ENCODE measurements at places on chromosomes 7 and 10. TPM values are rescaled to one million over a fixed set of nuclear protein-coding genes. Genes with fewer than 3 reads are reported as not detected.

DNA sequence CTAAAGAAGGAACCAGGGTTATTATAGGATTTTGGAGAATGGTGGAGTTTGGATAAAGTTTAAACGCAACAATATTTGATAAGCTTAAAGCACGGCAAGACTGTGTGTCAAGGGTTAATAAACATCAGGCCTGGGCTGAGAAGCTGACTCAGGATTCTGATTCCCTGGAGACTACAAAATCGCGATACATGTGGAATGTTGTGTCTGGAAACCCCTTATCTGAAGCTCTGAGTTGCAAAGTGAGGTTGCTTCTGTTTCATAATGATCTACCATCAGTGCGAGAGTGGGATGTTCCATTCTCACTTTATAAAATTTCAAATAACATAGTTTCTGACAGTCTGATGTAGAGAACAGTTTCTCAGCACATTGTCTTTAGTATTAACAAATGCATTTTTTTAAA, 7.8 kb downstream of the C1GALT1 start:
- DNase-seq: no peak

DNA sequence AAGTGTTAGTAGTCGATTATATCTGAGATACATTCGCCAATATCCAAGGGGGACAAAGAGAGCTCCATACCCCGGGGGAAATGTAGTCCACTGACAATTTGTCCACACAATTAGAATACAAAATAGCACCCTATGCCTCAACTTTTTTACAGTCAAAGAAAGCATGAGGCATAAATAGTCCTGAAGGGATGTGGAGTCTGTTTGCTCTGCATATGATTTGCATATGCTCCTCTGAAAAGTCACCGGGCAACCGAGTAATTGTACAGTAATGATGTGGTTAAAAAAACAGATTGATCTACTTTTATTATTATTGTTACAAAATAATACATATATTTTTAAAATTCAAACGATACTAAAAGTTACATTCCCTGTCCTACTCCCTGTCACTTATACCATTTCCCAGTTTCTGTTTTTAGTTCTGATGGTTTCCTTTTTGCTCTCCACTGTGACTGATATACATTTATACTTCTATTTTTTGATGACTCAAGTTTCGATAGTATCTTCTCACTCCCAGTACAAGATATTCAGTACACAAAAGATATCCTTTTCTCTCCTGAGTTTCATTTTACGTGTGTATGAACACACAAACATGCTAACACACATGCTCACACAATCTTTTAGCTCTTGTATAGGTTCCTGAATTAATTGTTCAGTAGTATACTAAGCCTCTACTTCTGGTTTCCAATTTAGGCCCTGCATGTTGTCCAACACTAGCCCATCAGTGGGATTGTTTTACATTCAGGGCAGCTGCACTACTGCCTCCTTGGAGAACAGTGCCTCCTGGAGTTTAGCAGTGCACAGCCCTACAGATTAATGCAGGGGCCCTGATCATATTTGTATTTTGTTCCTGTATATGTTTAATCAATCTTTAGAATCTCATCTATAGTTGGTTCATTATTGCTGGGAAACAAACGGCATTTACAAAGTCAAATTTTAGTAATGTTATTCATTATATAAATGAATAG, 130.9 kb downstream of the TES start:
- no peak for DNase-seq

DNA sequence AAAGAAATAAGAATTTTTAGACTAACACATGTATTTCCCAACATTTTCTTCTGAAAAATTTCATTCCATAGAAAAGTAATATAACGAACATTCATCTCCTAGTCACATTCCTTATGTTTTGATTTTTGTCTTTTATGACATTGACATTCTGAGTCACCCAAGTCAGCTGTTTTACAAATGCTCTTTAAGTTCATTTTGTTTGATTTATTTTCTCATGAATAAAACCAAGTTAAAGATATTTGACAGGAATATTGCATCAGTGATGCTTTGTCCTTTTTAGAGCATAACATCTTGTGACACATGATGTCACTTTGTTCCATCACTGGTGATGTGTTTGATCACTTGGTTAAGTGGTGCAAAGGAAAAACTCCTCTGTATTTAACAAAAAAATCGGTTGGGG, 48.4 kb downstream of the HGF start:
- DNase-seq: no peak

DNA sequence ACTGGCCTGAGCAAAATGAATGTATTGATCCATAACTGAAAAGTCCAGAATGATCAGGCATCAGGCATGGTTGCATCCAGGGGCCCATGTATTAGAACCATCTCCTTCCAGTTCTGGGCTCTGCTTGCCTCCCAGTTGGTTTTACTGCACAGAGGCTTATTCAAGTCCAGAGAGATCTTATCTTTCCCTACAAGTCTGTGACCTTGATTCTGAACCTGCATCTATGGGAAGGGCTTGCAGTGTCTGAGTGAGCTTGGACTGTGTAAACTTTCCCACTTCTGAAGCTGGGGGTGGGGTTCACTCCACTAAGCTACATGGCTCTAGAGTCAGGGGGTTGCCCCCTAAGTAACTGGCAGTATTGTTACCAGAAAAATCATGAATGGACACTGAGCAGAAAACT, 136.2 kb downstream of the TCF7L2 start:
- no peak for DNase-seq

The MXI1 gene
- 66.8 TPM for total RNA-seq

The VIPR2 gene
- total RNA-seq: 4.9 TPM

- DNase-seq: peak; percentile 94
These were observed 85.4 kb downstream of the AKR1D1 start for GRCh38 chr7:138161600-138162081.

- no peak for DNase-seq
These were observed 40.6 kb downstream of the GHRHR start for GRCh38 chr7:31004393-31004792.

DNA sequence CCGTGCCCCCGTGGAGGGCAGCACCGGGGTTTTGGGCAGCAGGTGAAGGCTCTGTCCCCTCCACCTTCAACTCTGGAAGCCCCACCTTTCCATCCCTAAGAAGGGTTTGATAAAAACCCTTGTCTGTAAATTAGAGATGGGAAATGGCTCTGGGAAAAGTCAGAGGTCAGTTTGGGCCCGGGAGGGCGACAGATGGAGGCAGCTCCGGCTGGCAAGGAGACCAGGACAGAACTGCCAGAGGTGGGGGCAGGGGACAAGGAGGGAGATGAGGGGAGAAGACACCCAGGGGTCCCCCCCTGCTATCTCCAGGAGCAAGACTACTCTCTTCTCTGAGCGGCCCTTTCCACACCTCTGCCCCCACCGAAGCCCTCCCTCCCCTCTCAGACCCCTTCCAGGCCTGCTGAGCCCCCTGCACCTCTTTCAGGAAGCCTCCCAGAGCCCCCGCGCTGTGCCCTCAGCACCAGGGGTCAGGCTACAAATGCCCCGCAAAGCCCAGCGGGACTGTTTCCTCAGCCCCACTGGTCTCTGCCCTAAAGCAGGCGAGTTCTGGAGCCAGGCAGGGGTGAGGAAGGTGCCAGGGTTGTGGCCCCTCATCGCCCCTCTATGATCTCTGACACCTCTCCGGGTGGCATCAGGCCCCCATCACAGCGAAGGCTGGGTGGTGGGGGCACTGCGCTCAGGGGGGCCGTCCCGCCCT, 980 bp upstream of the SH2B2 start:
- DNase-seq: no peak

GRCh38 chr10:102656791-102657371, 12.6 kb downstream of the TRIM8 start:
- no peak for DNase-seq

DNA sequence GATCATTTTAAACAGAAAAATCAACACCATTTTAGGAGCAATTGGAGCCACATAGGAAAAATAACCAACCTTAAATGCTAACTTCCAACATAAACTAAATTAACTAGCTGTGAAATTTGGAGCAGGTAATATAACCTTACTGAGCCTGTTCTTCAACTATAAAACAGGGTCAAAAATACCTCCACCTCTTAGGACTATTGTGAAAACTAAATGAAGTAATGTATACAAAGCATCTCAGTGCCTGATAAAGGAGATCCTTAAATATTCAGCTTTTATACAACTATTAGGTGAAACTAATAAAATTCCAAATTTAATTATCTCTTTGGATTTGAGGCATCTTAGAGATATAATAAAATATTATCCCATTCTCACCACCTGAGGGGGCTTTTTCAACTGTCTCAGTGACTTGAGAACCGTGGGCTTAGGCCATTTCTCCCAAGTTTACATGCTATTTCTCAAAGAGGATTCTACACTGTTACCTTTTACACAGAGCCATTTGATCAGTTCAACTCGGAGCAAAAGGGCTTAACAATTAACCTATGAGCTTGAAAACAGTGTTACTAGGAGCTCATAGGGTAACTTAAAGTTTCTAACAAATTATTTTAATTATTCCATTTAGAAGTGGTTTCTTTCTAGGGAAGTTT, 165.0 kb upstream of the ASAH2 start:
- no peak for DNase-seq

- DNase-seq: no peak
These were observed 281.6 kb upstream of the KLF14 start for GRCh38 chr7:131015657-131015958.

DNA sequence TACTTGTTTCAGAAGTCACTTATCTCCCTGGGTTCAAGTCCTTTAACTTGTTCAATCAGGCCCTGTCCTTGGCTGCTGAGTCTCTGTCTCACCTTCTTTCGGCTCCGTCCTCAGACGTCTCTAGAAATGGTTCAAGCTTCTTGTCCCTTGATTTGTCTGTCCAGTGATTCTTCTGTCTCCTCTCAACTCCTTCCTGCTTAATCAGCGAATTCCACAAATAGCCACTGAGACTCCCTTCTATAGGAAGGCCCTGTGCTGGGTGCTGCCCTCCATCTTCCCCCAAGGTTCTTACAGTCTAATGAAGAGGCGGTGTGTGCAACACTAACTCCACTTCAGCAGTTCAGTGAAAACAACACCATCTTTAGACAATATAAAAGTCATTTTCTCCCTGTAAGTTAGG, 12.7 kb downstream of the FAM241B start:
- DNase-seq: no peak

GRCh38 chr7:156059369-156059768, 247.1 kb upstream of the SHH start:
- no peak for DNase-seq

- DNase-seq: no peak
These were observed 3.0 kb upstream of the BUB3 start for GRCh38 chr10:123150986-123151736.

GRCh38 chr7:100413346-100413745, 15.2 kb downstream of the ZCWPW1 start:
- no peak for DNase-seq

The CRTAC1 gene
- total RNA-seq: 7.5 TPM

DNA sequence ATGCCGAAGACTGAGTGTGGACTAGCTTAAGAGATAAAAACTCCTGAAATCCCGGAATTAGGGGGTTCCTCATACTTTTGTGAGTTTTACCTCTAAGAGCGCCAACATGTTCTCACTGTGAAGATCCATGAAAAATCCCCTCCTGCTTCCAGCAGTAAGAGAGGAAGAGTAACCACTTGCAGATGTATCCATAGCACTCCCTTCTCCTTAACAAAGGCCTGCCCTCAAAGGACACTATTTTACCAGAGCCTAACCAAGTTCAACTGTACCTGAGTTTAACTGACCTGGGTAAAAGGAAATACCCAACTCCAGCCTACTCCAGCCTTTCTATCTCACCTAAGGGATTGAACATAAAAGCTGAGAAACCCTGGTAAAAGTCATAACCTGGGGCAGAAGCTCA, 280.9 kb downstream of the POLR1F start:
- DNase-seq: no peak

Data from testis (tissue), 5 donors.